ENCODE measurements at places on chromosomes 2 and 18.

DNA sequence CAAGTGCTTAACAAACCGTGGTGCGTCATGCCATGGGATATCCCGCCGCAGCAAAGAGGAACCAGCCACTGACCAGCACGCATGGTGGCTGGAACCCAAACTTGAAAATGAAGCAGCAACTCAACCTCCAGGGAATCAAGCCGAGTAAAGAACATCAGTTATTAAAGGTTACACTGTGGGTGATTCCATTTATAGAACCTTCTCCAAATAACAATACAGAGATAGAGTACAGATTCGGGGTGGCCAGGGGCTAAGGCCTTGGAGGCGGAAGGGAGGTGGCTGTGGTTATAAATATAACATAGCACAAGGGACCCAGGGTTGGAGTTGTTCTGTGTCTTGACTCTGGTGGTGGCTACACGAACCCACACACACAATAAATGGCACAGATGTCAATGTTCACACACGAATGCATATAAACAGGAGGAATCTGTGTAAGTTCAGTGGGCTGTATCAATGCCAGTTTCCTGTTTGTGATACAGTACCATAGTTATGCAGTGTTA is 123.1 kb downstream of the EIPR1 start:
- no peak for DNase-seq

DNA sequence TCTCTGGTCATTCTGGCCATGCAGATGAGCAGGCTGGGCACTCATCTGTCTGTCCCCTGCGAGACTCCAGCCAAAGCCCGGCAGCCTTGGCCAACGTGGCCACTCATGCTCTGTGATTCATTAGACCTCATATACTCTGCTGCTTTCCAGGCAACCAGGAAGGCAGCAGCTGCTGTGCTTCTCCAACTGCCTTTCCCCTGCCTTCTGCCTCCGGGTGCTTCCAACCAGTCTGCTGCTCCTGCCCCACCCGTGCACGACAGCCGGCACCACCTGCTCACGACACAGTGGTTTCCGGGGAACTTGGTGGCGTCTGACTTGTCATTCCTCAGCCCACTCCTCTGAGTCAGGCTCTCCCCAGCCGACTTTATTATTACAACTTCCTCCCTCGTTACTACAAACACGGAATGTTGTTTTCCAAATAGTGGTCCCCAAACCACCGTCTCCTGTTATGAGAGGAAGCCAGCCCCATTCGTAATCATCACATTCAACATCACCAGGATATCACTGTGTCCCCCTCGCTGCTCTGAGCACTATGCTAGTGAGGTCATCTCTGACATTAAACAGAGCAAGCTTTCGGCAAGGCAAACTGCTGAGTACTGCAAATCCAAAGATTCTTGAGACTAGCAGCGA is 392.4 kb downstream of the ALK start:
- DNase-seq: no peak

- no peak for DNase-seq
Observed at GRCh38 chr2:40680547-40680946, 228.7 kb upstream of the SLC8A1 start.

- no peak for DNase-seq
Observed at GRCh38 chr18:3983351-3983969, 471.6 kb downstream of the DLGAP1 start.

DNA sequence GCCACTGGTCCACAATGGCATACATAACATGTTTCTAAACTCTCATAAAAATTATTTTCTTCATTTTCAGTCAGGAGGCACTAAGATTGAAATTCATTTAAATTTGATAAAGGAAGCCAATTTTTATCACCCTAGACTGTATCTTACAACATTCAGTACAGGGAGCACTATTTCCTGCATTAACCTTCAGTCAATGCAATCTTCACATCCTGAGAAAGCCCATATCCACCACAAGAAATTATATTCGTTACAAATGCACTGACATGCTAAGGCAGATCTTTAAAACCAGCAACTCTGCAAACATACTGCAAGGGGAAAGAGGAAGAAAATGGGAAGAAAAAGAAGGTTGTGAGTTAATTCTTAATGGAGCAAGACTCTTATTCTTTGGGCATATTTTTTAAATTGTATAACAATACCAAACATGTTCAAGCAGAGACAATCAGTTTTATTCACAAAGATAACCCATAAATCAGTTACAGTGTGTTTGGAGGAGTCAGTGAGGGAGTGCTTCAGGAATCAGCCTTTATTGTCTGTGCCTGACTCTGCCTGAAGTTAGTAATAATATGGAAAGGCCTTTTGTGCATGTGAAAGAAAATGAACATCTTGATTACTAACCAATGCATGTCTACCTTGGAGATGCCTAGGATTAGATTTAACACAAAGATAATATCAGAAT is 370.1 kb downstream of the FBXO15 start:
- no peak for DNase-seq

DNA sequence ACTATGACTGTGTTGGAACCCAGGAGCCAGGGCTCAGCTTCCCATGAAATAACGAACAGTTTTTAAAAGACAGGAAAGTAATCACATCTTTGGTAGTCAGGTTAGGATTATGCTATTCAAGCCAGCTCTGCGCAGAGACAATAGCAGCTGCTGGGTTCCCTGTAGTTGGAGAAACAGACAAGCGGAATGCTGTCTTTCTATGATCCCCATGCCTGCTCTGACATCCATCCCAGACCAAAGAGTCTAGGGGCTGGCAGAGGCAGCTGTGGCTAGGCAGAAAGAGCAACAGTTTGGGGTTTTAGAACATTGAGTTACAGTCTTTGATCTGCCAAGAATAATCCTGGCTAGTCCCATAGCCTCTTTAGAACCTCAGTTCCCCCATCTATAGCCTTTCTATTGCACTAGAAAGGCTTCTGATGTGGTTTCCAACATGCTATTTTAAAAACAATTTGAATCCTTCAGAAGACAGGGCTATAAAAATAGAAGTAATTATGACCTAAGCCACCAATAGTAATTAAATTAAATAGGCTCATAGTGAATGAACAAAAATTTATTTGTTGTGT is 146.8 kb downstream of the MTX2 start:
- no peak for DNase-seq

GRCh38 chr2:70029814-70030409 is 57.4 kb upstream of the PCBP1 start:
- no peak for DNase-seq

- no peak for DNase-seq
Observed at GRCh38 chr2:231720987-231721966, 13.0 kb downstream of the PTMA start.

GRCh38 chr2:234002281-234002680 is 48.2 kb upstream of the SPP2 start:
- no peak for DNase-seq

GRCh38 chr2:51624995-51625394 is 593.1 kb upstream of the NRXN1 start:
- DNase-seq: no peak

DNA sequence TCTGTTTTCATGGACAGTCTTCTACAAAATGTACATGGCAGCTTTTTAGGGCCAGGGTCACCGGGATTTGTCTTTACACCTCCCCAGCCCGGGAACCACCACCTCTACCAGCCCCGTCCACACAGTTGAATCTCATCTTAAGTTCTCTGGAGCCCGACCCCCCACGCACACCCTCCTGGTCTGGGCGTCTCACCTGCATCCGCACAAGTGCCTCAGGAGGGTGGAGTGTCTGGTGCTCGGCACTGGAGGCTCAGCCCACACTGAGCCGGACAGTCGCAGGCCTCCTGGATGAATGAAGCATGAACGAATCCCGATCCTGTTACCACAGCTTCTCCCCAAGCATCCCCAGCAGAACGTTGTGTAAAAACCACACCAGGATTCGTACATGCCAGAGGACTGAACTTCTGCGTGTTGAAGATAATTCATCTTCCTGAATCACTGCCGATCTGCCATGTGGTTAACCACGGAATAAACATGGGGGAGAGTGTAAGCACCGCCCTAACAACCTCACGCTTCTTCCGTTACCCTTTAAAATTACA is 162.0 kb downstream of the RTP5 start:
- DNase-seq: peak; percentile 29

DNA sequence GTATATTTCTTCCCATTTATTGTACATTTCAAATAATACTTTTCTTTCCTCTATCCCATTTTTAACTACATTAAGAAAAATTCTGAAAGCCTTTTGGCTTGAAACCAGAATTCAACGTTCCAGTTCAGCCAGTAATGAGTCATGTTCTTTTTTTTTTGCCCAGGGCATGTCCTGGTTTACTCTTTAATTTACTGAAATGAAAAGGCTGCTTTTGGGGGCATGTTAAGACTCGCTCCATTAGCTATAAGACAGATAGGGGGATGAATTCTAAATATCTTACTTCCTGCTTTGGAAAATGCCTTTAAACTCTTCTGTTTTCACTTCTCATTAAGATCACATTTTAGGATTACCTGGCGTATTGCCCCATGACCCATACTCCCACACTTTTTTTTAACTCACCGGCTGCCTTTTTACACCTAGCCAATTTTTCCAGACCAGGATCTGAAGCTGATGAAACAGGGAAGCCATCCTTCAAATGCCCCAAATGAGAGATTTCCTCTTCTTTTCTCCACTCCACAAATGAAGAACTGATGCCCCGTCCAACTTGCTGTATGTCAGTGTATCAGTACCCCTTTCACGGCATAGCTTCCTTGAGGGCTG is 585 bp downstream of the ABCA12 start:
- no peak for DNase-seq

DNA sequence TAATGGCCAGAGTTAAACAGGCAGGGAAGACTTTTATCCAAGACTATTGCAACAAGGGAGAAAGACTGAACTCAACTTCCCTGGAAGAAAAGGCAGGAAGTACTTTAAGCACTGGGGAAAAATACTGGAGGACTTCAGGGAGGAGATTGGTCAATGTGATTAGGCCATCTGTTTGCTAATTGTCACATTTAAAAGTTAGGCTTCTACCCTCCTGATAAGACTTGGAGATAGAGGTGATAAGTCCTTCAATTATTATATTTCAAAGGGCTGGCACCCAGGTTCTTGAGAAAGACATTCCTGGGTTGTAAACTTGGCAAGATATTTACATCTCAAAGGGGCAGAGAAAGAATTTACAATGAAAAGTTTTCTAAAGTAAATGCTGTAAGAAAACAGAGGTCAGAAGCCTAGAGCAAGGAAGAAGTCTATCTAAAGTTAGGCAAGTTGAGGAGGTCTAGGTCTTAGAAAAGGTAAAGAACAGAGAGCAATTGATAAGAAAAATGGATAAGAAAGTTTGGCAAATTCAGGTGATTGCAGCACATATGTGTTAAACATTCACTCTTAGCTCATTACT is 48.4 kb downstream of the DTNA start:
- DNase-seq: no peak

GRCh38 chr2:62329797-62330196 is 133.9 kb downstream of the B3GNT2 start:
- no peak for DNase-seq

DNA sequence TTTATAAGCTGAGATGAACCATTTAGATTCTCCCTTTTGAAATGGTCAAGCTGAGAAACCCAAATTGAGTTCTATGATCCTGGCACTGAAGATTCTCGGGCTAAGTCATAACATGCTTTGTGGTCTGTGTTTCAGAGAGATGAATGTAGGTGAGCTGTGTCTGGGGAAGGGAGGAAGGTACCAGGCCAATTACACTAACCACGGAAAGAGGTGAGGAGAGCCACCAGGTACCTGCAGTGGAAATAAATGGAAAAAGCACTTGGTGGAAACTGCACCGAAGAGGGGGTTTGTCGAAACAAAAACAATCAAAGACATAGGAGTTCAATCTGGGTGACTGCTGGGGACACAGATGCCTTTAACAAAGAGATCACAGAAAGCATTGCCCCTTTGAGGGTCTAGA is 963 bp upstream of the MRPL44 start:
- no peak for DNase-seq

- DNase-seq: no peak
Observed at GRCh38 chr2:192087398-192087958, 107.3 kb downstream of the TMEFF2 start.

DNA sequence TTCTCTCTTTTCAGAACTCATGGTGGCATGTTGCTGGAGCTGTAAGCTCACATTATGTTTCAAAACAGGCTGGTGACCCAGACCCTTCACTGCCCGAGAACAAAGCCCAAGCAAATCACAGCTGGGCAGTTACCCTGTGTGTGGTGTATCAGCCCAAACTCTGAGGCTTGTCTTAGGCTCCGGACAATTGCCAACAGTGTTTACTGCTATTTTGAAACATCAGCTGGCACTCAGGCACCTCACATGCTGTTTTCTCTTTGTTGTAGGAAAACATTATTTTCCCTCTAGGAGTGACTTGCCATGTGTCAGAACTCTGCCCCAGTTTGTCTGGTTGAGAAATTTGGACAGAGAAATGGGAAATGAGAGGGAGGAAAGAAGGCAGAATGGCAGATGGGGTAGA is 237.6 kb upstream of the APCDD1 start:
- DNase-seq: no peak

DNA sequence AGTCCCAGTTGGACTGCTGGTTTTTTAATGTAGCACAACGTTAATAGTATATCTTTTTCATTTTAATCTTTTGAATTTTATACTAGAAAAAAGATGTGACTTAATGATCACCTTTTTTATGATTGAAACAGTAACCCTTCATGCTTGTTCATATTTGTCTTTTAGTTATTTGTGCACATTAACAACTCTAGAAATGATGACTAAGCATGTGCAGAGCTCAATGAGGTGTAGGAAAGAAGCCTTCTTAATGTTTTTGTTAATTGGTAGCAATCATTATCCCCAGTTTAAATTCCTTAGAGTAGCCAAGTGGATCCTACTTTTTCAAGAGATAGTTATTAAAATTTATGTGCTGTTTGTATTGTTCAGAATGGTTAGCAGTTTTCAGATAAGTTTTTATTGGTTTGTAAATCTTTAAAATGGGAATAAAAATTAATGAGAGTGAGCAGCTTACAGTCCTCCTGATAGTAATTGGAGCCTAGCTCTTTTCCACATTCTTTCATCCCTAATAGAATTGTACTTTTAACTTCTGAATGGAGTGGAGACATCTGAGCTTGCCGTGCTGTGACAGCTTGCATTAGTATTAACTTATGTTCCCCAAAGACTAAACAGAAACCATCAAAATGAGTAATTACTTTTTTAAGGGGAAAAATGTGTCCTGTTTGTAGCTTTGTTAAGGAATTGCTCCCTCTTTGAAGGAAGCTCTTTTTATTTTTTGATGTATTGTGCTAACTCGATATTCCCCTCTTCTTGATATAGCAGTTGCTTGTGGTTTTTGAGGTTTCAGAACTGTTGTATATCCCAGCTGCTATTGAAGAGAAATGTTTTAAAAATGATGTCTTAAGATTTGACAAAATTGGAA is 17.3 kb downstream of the PIK3C3 start:
- DNase-seq: no peak

GRCh38 chr2:162297925-162298552 is 20.4 kb downstream of the IFIH1 start:
- no peak for DNase-seq

DNA sequence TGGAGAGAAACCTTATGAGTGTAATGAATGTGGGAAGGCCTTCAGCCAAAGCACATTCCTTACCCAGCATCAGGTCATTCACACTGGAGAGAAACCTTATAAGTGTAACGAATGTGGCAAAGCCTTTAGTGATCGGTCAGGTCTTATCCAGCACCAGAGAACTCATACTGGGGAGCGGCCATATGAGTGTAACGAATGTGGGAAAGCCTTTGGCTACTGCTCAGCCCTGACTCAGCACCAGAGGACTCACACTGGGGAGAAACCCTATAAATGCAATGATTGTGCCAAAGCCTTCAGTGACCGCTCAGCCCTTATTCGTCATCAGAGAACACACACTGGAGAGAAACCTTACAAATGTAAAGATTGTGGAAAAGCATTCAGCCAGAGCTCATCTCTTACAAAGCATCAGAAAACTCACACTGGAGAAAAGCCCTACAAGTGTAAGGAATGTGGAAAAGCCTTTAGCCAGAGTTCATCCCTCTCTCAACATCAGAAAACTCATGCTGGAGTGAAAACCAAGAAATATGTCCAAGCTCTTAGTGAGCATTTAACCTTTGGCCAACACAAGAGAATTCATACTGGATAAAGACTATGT is 7.8 kb downstream of the ZNF892 start:
- DNase-seq: no peak
